ENCODE measurements at places on chromosomes 2 and 18.

- no peak for DNase-seq
Measured at GRCh38 chr2:2464094-2464493, 133.0 kb upstream of the MYT1L start.

GRCh38 chr2:233430651-233431050, 76.4 kb downstream of the DGKD start:
- DNase-seq: no peak

DNA sequence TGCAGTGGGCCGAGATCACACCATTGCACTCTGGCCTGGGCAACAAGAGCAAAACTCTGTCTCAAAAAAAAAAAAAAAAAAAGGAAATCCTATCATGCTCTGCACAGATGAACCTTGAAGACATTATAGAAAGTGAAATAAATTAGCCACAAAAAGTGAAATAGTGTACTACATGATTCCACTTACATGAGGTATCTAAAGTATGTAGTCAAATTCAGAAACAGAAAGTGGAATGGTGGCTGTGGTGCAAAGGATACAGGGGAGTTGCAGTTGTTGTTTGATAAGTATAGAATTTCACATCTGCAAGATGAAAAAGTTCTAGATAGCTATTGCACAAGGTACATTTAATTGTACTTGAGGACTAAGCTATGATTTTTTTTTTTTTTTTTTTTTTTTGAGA, 5.2 kb downstream of the ZRANB3 start:
- DNase-seq: no peak

DNA sequence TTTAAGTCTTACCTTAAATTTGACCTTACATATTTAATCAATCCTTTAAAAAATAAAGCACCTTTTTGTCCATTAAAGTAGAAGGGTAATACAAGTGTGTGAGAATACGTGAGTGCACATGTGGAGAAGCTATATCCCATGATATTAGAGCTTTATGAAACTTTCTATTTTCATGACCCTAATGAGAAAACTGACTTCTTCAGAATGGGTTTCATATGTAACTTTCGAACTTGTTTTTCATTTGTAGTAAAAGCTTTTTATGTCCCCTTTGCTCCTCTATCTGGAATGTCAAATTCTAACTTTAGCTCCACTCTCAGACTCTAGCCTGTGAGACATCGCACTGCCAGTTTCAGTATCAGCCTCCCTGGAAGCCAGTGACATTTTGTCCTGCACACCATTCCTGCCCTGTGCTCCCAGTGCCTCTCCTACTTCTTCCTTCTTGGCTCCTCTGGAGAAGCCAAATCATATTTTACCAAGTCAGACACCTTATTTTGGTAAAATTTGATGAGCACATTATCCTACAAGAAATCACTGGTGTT, 42.0 kb downstream of the MAPRE2 start:
- no peak for DNase-seq

GRCh38 chr2:98468621-98469236, 24.1 kb downstream of the INPP4A start:
- no peak for DNase-seq

- no peak for DNase-seq
Measured at GRCh38 chr18:45023519-45023918, 342.8 kb downstream of the SETBP1 start.

All from GM18507 (cell line).